SK-MEL-5 (cell line): ENCODE measurements at places on chromosomes 1 and 21. TPM values are rescaled to one million over a fixed set of nuclear protein-coding genes. Genes with fewer than 3 reads are reported as not detected.

DNA sequence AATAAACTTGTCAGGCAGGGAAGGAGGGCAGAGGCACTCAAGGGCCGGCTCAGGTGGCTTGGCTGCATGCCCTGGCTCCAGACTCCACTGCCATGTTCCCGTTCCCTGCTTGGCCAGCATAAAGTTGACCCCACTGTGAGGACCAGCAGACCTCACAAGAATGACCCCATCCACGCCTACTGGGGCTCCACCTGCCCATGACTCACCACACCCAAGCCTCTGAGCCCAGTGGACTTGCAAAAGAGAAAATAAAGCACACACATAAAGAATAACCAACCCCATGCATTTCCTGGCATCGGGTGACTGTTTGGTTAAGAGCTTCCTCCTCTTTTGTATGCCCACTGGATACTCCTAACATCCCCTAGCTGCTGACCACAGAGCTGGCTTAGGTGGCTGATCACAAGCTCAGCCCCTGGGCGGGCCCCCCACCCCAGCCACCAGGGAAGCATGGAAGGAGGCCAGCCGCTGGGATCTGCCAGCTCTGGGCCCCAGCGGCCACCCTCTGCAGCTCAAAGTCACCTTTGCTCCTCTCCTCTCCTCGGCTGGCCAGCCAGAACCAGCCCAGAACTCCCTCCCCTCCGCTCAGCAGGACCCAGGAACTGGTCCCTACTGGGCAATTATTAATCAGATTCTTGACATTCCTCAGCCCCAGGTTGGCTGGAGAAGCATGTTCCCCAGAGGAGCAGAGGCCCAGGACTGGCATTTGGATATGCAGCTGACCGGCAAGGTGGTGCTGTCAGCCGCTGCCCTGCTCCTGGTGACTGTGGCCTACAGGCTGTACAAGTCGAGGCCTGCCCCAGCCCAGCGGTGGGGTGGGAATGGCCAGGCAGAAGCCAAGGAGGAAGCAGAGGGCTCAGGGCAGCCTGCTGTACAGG is at the start of gene KLHDC7A:
Gene KLHDC7A (plus strand): TSS at position 616 of the 875 bp plus-strand sequence. CDS start 52 bp downstream, at position 668.
- no peak for DNase-seq

DNA sequence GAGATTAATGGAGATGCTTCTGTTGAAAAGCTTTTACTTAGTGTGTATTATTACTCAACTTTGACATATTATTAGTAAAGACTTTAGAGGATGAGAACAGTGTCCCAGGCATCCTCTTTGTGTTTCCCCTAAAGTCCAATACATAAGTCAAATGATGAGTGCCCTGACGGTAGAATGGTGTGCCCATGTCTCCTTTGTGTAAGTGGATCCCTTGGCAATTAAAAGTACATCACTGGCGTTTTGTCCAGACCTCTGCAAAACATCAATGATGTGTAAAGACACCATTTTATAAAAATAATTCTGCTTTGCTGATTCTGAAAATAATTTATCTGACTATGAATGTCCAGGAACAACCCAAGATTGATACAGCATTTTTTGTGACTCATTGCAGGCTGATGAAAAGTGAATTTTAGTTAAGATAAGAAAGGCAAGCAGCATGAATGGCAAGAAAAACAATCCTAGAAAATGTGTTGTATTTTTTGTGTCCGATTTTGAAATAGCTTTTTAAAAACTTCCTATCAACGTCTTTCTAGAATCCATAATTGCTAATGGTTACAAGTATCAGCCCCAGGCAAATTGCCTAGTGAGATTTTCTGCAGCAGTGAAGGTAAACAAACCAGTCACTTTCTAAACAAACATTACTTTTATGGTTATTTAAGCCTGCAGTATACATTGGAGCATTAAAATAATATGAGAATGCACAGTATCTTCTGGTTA is 251.5 kb downstream of the PTPRC start:
- no peak for DNase-seq

DNA sequence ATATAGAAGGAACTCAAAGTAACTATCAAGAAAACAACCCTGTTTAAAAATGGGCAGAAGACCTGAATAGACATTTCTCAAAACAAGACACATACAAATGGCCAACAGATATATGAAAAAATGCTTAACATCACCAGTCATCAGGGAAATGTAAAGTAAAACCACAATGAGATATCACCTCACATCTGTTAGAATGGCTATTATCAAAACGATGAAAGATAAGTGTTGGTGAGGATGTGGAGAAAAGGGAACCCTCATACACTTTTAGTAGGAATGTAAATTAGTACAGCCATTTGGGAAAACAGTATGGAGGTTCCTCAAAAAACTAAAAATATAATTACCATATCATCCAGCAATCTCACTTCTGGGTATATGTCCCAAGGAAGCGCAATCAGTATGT is 3.0 kb downstream of the CTSS start:
- DNase-seq: no peak

DNA sequence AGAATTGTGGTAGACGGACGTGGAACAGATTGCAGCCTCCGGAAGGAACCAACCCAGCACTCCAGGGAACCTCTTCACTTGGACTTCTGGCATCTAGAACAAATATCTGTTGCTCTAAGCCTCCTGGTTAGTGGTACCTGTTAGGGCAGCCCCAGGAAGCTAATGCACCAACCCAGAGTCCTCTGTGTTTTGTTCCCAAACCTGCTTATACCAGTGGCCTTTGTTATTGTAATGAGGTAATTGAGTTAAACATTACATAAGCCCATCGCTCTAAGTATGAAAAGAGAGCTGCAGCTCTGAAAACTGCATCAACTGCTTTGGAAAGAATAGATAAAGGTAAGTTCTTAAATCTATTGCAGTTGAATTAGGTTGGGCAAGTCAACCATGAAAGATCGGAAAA is 516.7 kb downstream of the NPHP4 start:
- DNase-seq: no peak

DNA sequence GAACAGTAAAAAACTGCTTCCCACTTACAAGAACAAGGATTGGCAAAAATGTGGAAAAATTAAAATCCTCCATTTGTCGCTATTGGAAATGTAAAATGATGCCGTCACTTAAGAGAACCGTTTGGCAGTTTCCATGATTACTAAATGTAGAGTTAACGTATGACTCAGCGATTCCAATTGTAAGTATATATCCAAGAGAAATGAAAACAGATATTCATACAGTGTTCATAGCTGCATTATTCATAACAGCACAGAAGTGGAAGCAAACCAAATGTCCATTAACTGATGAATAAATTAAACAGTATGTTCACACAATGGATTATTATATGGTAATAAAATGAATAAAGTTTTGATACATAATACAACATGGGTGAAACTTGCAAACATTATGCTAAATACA is 971.0 kb downstream of the AMY1C start:
- no peak for DNase-seq

- DNase-seq: peak; percentile 20
Observed at GRCh38 chr1:94160811-94161210, 39.9 kb upstream of the ABCA4 start.

DNA sequence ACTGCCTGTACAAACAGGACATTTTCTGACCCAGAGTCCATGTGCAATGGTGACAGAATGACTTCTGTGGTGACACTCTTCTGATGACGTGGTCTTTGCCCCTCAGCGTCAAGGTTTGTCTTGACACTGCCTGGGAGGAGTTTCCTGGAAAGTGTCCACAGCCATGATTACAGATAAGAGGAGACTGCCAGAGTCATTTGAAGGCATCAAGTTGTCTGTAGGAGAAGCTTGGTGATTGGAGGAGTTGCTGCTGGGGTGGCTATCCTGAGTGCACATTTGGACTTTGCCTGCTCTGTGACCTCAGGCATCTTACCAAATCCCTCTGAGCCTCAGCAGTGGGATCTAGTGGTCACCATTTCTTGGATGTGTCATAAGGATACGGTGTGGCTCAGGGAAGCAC is 17.7 kb downstream of the TCHHL1 start:
- DNase-seq: no peak

DNA sequence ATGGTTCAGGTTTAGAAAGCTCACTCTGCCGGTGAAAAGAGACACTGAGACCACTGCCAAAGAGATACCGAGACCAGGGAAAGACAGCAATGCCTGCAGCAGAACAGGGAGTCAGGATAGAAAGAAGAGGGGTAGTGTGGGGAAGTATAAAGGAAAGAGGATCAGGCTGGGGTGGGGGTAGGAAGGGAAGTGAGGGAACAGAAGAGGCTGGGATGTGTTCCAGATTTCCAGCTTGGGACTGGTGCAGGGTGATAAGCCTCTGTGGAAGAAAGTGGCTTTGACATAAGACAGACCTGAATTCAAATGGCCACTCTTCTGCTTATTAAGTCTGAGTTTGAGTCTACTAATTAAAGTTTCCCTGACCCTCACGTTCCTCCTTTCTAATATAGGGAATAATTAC is 105.9 kb downstream of the PIK3R3 start:
- no peak for DNase-seq

GRCh38 chr21:31220575-31220974 is 123.5 kb downstream of the TIAM1 start:
- peak; percentile 98 for DNase-seq

GRCh38 chr21:34846601-34847112 is 177.9 kb downstream of the CLIC6 start:
- DNase-seq: no peak

DNA sequence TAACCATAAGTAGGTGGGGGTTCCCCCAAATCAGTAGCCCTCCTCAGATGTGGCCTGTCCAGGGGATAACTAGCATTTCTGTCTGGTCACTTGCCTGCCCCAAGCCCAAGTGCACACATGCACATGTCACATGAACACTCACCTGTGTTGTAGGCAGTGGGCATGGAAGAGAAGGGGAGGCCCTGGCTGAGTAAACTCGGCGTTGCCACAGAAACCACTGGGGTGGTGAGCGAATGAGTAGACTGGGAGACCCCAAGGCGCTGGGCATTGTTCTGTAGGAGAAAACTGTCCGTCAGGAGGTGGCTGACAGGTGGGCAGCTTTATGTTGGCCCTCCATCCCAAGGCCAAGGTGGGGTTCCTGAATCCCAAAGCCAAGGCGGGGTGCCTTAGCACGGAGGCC is 25.6 kb downstream of the MEF2D start:
- DNase-seq: no peak

GRCh38 chr1:216641669-216642460 is 81.4 kb downstream of the ESRRG start:
- no peak for DNase-seq

GRCh38 chr1:206112600-206113301 is 4.4 kb downstream of the AVPR1B start:
- DNase-seq: no peak

- peak; percentile 75 for DNase-seq
Observed at GRCh38 chr1:23634840-23635651, 56.6 kb upstream of the RPL11 start.

DNA sequence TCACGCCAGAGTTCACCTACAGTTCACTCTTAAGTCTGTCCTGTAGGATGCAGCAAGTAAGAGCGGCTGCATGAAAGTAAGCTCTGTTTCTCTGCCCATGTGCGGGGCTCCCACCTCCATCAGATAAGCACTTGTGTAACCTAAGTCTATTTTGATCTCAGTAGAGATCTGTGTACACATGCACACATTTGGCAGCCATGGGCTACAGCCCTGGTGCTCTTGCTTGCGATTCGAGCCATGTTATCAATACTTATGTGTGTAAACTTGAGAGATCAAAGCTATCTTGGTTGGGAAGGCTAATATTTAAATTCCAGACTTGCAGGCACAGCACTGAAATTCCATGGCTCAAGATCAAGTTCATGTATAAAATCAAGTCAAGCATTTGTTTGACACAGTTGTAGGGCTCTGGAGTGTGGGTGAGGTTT is 244.7 kb upstream of the FGGY start:
- no peak for DNase-seq

GRCh38 chr1:54553602-54554313 is 5.7 kb downstream of the ACOT11 start:
- no peak for DNase-seq

DNA sequence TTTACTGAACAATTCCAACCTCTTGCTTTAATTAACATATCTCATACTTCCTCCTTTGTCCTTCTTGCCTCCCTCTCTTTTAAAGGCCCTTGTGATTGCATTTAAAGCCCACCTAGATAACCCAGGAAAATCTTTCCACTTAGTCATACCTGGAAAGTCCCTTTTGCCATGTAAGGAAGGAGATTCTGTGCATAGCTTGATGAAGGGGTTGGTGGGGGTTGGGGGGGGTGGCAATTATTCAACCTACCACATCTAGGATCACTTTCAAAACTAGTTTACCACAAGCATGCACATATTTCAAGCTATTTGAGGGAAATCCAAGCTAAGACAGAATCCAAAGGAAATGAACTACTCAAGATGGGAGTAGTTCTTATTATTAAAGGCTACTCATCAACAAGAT is 249.1 kb upstream of the PTBP2 start:
- DNase-seq: no peak

- peak; percentile 54 for DNase-seq
Observed at GRCh38 chr1:54973205-54973921, 7.1 kb upstream of the TMEM61 start.

DNA sequence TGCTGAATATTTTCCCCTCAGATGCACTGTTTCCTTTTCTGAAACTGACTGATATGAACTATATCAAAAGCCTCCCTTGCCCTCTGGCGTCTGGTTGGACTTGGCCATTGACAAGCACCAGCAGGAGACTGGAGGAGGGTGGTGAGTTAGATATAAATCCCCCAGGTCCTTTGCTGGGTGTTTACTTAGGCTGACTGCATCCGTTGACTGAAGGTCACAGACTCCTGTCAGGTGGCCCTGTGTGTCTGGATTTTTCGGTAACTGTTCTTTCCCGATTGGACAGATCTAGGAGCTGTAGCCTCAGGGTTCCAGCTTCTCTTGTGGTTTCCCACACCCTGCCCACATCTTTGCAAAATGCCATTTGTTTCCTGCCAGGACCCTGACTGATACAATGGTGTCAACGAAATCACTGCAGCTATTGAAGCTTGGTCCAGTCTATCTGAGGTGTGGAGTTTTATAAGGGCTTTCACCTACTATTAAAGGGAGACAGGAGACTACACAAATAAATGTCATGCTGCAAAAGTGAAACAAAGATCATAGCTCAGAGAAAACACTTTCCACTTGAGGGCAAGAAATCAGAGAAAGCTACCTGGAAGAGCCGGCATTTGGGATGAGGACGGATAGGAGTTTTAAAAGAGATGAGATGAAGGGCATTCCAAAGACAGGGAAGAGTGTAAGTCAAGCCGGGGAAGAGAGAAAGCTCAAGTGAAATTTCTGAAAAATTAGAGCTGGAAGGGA is 1.5 kb upstream of the MAGI3 start:
- DNase-seq: peak; percentile 62

Gene SH2D5
- 3.4 and 3.7 TPM in 2 replicates for total RNA-seq

Gene PEF1
- 45.7 and 49.4 TPM in 2 replicates for total RNA-seq

Gene TNNI3K
- 0.64 and 1.4 TPM in 2 replicates for total RNA-seq

Gene SPRR1A
- total RNA-seq: not detected in 2 replicates

Gene PADI2
- 1.7 and 2.4 TPM in 2 replicates for total RNA-seq

Gene ZBTB7B
- total RNA-seq: 25.1 and 29.1 TPM in 2 replicates

Gene FCAMR
- not detected in 2 replicates for total RNA-seq

Gene LCE1E
- not detected in 2 replicates for total RNA-seq

Gene CA6
- 0.26 and 0.53 TPM in 2 replicates for total RNA-seq
